Kidney glomerular epithelial cell (primary cell): ENCODE measurements at places on chromosomes 12 and 14.
A peak's percentile ranks its signal among the peaks of the same experiment; 100 is the strongest.

GRCh38 chr12:90925562-90925961, 29.4 kb downstream of the CCER1 start:
- DNase-seq, result no peak

- DNase-seq, result no peak
These were observed 47.8 kb downstream of the HECTD1 start for GRCh38 chr14:31159682-31160296.

DNA sequence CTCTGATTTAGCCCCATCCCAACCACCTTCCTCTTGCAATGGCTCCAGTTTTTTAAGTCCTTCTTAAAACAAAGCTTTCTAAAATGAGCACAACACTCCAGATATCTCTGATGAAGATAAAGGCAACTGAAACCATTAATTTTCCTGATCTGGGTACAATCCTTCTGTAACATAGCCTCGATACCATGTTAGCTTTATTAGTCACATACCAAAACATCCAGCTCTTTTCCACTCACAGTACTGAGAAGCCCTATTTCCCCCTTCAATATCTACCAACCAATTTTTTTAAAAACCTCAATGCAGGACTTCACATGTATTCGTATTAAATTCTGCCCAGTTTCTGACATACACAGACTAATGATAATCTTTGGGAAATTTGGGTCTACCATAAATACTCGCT, 105.9 kb downstream of the MED13L start:
- no peak for DNase-seq

DNA sequence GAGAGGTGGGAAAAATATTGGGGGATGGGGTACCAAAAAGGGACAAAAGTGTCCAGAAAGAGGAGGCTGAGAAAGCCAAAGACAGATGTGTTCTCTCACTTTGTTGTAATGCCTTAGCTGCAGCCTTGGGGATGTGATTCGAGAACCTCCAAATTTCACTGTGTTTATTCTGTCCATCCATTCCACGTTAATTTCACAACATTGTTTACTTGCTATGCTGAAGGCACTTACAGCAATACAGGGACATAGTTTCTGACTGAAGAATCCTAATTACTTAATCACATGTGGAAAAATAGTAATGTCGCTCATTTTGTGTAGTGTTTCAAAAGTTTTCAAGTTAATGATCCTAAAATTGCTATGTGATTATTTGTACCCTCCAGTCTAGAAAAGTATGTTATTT, 146.2 kb upstream of the SLC38A2 start:
- DNase-seq, result no peak

DNA sequence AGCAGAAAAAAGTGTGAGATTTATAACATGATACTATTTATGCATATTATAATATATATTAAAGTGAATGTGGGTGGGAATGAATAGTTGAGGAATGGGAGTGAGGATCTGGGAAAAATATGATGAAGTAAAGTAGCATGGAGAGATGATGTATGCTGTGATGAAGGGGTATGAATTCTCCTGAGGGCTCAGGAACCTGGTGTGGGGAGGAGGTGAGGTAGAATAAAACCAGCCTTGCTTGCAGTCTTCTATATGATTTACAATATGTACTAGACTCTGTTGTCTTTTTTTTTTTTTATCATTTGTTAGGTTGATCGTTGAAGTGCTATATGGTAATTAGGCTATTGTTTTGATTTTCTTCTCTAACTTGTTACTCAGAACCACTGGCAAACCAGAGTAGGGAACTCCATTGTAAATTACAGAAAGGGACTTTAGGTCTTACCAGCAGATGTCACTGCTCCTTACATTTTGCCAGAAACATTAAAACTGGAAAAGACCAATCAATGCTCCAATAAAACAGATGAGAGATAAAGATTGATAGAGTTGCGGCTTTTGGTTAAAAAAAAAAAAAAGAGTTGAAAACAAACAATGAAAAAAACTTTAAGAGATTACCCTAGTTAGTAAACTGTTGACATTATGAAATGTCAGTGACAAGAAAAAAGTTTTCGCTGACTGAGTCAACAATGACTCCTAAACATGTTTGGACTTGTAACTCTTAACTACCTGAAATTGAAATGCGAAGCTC, 39.9 kb downstream of the ATL1 start:
- peak; percentile 38 for DNase-seq

GRCh38 chr14:36755756-36756155, 94.1 kb downstream of the PAX9 start:
- DNase-seq, result no peak

DNA sequence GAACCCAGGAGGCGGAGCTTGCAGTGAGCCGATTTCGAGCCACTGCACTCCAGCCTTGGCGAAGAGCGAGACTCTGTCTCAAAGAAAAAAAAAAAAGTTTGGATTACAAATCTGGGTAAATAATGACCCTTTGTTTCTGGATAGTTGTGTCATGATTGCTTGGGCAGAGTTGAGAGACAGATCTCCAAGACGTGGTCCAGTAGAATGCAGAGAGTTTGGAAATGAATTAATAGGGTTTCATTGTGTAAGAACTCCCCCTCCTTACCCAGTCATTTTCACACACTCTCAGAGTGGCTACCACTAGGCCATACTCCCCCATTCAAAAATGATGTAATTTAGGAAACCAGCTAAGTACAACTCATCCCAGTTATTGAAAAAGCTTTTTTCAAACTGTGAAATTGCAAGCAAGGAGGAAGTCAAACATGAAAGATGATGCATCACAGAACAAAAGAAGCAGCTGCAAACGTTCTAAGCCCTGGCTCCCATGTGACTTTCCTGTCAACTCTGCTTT, 1331.9 kb downstream of the AACS start:
- peak; percentile 2 for DNase-seq

DNA sequence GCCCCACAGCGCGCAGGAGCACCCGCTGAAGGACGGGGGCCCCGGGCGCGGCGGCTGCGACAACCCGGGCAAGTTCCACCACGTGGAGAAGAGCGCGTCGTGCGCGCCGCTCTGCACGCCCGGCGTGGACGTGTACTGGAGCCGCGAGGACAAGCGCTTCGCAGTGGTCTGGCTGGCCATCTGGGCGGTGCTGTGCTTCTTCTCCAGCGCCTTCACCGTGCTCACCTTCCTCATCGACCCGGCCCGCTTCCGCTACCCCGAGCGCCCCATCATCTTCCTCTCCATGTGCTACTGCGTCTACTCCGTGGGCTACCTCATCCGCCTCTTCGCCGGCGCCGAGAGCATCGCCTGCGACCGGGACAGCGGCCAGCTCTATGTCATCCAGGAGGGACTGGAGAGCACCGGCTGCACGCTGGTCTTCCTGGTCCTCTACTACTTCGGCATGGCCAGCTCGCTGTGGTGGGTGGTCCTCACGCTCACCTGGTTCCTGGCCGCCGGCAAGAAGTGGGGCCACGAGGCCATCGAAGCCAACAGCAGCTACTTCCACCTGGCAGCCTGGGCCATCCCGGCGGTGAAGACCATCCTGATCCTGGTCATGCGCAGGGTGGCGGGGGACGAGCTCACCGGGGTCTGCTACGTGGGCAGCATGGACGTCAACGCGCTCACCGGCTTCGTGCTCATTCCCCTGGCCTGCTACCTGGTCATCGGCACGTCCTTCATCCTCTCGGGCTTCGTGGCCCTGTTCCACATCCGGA, 1.4 kb downstream of the FZD10 start:
- no peak for DNase-seq

- peak; percentile 20 for DNase-seq
These were observed 40.4 kb upstream of the LDHB start for GRCh38 chr12:21697904-21698630.

- no peak for DNase-seq
These were observed 74.8 kb downstream of the KIF21A start for GRCh38 chr12:39368096-39368495.

- DNase-seq, result no peak
These were observed 648.5 kb downstream of the RPS29 start for GRCh38 chr14:48937541-48938195.

- no peak for DNase-seq
These were observed 154.4 kb downstream of the LRIG3 start for GRCh38 chr12:58765653-58766512.

DNA sequence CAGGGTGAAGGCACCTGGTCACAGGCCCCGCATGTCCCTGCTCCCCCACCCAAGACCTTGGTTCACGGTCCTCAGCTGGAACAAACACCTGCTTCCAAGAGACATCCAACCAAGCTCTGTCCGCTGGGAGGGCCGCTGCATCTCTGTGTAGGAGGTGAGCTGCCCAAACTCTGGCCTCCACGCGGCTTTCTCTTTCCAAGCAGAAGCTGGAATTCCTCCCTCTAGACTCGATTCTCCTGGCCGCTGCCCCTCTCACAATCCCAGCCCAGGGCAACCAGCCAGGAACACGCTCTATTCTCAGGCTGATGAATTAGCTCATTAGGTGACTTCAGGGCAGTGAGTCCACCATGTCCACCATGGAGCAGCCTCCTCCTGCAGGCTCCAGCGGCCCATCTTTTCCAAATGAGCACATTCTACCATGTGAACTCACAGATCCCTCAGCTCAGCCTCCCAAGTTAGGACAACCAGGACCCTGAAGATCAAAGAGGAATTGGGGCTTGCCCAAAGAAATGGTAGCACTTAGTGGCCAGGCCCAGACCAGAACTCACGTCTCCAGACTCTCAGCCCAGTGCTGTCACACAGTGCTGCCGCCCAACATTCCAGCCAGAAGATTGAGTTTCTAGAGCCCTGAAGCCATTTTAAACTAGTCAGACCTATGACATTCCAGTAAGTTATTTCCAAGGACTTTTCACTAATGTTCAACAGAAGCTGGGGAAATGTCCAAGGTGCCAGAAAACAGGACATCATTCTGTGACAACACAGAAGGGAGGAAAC, 146.6 kb downstream of the ANO2 start:
- no peak for DNase-seq

GRCh38 chr12:127750076-127750840, 516.7 kb upstream of the TMEM132C start:
- no peak for DNase-seq

GRCh38 chr14:26596543-26597061, 1.2 kb downstream of the NOVA1 start:
- peak; percentile 14 for DNase-seq

GRCh38 chr12:132433641-132434395, 56.1 kb upstream of the FBRSL1 start:
- DNase-seq, result no peak

DNA sequence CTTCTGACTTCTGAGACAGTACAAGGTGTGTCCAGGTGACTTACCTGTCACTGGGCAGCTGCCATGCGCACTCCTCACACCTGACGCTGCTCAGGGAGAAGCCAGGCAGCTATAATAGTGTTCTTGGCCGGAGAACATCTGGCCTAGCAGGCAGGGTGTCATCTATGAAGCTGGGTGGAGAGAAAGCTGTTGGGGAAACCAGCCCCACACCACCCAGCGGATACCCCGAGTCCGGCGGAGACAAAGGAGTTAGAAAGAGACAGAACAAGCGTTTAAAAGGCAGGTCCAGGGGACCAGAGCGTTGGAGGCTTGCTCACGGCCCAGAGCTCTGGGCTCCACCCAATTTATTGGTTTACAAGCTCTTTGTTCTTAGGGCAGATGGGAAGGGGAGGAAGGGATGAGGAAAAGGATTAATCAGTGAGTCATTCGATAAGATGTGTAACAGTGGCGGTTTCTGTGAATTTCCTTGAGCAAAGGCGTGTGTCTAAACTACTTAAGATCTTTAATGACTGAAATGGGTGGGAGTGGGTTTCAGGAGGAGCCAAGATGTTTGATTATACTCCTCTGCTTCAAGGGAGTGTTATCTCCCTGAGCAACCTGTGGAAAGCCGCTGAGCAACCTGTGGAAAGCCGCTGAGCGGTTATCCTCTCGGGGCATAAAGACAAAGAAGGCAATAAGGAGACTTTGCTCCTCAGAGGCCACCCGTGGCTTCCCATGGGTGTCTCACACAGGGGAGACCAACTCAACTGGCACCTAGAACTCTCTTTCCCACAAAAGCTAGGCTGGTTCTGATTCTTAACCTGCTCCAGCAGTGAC, at the start of gene GALNT8:
GALNT8 (plus strand) TSS at position 580 of the 816 bp plus-strand sequence. CDS start 278 bp downstream, outside the sequence.
- DNase-seq, result no peak

GRCh38 chr14:95361373-95362137, 41.8 kb upstream of the CLMN start:
- DNase-seq, result no peak

DNA sequence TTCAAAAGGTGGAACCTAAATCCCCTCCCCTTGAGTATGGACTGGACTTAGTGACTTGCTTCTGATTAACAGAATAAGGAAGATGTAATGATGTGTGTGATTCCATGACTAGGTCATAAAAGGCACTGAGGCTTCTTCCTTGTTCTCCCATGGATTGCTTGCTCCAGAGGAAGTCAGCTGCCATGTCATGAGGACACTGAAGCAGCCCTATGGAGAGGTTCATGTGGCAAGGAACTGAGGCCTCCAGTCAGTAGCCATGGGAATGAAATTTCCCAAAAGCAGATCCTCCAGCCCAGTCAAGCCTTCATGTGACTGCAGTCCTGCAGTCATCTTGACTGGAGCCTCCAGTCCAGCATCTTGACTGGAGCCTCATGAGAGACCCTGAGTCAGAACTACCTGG, 10.7 kb downstream of the TMBIM4 start:
- DNase-seq, result no peak

GRCh38 chr12:15152868-15153267, 68.3 kb downstream of the RERG start:
- peak; percentile 67 for DNase-seq

GRCh38 chr14:93708800-93709199, 79.5 kb downstream of the PRIMA1 start:
- no peak for DNase-seq

GRCh38 chr14:80784820-80785219, 156.7 kb downstream of the CEP128 start:
- peak; percentile 14 for DNase-seq

- DNase-seq, result no peak
These were observed 241.7 kb downstream of the CEP128 start for GRCh38 chr14:80699861-80700260.

DNA sequence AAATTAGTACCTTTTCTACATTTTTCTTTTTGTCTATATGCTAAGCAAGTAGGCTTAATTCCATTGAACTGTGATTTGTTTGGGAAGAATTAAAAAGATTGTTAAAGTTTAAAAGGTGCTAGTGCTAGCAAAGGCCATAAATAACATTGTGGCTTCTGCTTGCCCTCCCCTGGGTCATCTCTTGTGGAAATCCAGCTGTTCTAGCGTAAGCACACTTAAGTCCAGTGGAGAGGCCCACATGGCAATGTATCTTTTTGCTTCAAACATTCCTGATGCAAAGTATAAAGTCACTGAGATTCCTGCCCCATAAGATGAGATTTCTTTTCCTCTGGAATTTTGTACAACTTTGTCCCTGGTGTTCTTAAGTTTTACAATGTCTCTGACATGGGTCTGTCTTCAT, 14.4 kb upstream of the ERGIC2 start:
- no peak for DNase-seq

- no peak for DNase-seq
These were observed 55.9 kb downstream of the CCDC92 start for GRCh38 chr12:123916729-123917128.

GRCh38 chr14:27320261-27320660, 722.4 kb upstream of the NOVA1 start:
- DNase-seq, result no peak
